ENCODE measurements at places on chromosomes 11 and 22. TPM values are rescaled to one million over a fixed set of nuclear protein-coding genes. Genes with fewer than 3 reads are reported as not detected.

DNA sequence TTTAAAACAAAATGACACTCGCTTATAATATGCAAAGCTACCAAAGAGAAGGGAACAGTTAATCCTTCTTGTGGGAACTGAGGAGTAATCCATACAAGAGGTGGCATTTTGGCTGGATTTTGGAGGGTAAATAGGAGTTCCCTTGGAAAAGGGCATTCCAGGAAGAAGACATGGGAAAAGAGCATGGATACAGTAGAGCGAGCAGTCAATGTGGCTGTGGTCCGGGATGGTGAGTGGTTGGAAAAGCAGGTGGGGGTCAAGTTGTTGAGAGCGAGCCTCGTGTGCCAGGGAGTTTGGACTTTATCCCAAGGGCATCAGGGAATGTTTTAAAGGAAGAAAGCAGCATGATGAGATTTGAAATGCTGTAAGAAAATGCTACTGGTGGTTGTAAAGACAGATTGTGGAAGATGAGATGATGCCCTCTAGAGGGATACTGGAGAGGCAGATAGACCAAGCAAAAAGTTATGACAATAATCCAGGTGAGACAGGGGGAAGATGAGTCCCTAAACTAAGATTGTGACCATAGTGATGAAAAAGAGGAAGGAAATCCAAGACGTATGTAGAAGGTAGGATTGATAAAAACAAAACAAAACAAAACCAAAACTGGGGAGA lies 3.8 kb upstream of the MMP7 start:
- DNase-seq = no peak

DNA sequence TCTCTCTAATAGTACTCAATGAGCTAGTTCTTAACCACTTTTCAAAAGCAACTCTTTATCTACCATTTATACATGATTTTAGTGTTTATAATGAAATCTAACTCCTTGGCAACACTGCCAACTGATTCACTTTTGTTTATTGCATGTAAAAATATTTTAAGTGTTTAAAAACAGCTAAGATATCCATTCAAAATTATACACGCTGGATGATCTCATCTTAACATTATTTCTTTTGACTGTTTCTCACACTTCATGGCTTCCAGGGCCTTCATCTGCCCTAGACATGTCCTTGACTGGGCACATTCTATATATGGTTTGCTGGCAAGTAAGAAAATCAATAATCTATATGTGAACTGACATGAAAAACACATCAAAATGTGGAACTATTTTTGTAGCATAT lies 414.6 kb upstream of the LUZP2 start:
- no peak for DNase-seq

DNA sequence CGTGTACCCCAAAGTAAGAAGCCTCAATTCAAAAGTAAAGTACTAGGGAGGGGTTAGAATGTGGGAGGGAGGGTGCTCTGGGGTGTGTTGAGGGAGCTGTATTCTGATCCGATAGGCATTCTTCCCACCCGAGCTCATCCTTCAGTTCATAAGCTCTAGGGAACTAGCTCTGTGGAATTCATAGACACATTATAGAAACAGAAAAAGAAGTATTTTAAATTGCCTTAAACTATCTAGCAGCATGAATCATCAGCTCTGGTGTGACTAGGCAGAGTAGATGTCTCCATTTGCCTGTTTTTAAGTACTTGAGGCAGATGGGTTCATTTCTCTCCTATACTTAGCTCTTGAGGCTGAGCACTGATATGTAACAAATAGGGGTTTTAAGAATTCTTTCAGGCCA lies 7.3 kb upstream of the SGSM3 start:
- no peak for DNase-seq

- DNase-seq = no peak
These were observed 216.3 kb downstream of the FAT3 start for GRCh38 chr11:92440701-92441442.

- DNase-seq = no peak
These were observed 201.8 kb upstream of the NCAM1 start for GRCh38 chr11:112759418-112759817.

DNA sequence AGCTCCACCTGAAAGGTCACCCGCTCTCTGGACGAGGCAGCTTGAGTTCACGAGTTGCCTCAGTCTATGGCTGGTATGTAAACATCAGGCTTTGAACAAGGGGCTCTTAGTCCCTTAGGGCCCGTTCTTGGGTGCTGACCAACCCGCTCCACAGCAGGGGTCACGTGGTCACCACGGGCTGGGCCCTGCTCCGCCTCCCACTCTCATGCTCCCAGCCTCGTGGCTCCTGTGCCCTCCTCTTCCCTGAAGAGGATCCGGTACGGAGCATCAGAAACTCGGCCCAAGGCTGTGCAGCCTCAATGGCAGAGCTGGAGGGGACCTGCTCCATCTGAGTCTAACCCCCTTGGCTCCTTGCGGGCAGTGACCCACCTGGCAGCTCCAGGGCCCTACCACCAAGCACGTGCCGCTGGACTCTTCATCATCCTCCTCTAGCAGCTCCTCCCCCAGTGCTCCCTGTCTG lies 54.2 kb upstream of the TTLL12 start:
- DNase-seq = no peak

OR1S2 gene
- not detected for polyA plus RNA-seq

PTPRCAP gene
- not detected for polyA plus RNA-seq

FAM227A gene
- polyA plus RNA-seq = 0.80 TPM

ZFTA gene
- 38.7 TPM for polyA plus RNA-seq

GGTLC2 gene
- polyA plus RNA-seq = not detected

TSPAN4 gene
- 41.0 TPM for polyA plus RNA-seq

All from muscle of arm (tissue), 14 donors.